Liver (tissue), 10 donors: ENCODE measurements at places on chromosomes 2 and 18.

GRCh38 chr2:25992556-25992955 is 10.3 kb upstream of the KIF3C start:
- no peak for DNase-seq

GRCh38 chr2:44787663-44788062 is 153.8 kb upstream of the SIX3 start:
- DNase-seq, result no peak

DNA sequence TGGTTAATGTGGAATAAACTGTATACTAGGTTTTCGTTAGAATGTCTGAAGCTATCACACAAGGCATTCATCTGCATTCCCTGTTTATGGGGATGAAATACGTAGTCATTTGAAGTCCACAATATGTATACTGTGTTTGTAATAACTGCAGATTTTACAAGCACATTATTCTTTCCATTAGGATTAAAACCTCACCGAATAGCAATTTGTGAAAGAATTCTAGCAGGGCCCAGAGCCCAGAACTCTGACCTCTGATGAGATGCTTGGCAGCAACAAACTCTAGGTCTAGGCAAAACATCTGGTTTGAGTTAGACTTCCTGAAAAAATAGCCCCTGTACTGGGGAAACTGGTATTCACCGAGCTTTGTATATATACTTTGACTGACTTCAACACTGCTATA is 158.2 kb downstream of the SRBD1 start:
- no peak for DNase-seq

DNA sequence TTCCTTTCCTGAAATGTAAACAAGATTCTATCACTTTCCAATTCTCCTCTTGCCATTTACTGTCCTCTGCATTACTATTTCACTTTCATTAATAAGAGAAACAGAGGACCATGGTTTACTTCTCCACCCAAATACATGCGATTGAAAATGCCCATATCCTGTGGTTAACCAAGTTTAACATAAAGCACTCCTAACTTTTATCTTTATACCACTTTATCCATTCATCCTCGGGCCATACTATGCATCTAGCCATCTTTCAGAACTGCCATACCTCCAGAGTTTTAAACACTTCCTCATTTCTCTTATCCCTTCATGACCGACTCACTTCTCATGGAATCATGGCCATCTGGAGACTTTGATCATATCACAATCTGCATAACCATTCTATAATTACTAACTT is 1182.3 kb downstream of the CNTNAP5 start:
- DNase-seq, result no peak

GRCh38 chr2:18500333-18500732 is 60.1 kb downstream of the RDH14 start:
- no peak for DNase-seq

DNA sequence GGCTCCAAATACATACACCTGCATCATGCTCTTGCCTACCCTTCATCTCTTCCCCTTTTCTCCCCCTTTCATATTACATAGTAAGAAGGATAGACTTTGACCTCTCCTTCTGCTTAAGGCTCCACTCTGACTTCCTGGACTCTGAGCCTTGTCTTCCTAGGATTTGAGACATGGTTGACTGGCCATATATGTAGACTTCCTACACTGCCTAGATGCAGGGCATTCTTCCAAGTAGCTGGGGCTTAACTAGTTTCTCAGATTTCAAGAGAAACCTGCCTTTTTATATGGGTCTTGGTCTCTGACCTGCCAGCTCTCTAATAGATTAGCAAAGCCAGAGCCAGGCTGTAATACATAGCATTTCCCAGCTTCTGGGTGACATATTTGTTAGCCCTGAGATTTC is 35.4 kb upstream of the CYP26B1 start:
- no peak for DNase-seq

GRCh38 chr2:219748671-219749570 is 121.5 kb downstream of the SLC4A3 start:
- DNase-seq, result no peak

GRCh38 chr2:187224989-187225388 is 223.1 kb downstream of the CALCRL start:
- no peak for DNase-seq

DNA sequence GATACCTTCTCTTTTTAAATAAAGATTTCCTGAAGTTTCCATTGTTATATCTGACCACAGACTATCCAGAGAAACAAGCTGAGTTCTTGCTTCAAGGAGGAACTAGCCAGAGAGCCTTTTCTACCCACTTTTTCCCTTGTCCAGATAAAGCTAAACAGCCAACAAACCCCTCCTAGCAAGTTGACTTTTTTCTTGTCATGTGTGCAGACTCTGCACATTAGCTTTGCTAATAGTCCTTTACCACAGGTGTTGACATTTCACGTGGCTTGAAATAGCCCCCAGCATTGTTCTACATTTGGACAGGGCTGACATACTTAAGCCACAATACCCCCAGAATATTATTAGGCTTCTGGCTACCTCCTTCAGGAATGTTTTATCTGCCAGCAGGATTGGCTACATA is 40.7 kb downstream of the PCBP1 start:
- no peak for DNase-seq

DNA sequence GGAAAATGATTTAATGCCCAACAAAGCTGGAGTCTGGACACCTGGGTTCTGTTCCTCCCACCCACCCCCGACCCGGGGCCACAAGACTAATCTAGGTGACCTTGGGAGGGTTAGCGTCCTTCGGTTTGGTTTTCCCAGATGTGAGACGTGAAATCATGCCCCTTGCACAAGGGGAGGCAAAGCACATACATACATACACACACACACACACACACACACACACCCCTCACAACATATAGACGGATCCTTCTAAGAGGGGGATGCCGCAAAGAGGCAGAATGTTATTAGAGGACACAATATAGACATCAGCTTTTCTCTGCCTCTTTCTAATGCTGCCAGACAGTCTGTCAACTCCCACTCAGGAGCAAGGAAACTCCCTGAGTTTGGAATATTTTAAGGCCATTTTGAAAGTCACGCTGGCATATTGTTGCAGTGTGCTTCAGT is 616 bp upstream of the RBMS1 start:
- DNase-seq, result no peak

- DNase-seq, result no peak
Measured at GRCh38 chr18:31825772-31826171, 65.1 kb upstream of the SLC25A52 start.

DNA sequence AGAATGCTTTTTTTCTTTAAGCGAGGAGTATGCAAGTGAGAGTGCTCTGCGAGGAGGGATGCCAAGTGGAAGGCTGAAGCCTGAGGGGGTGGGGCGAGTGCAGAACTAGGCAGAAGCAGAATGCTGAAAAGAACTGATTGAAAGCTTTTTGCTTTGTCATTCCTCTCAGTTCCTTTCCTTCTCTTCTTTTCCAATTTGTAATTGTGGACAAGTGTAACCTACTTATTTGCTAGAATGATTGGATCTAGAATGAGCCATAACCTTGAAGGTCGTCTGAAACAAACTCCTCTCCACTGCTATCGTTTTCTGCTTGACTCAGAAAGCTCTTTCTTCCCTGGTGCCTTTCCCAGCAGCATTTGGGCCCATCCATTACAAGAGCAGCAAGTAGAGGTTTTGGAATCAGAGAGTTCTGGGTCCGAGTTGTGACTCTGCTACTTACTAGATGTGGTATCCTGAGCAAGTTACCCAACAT is 115.3 kb downstream of the METTL8 start:
- no peak for DNase-seq

DNA sequence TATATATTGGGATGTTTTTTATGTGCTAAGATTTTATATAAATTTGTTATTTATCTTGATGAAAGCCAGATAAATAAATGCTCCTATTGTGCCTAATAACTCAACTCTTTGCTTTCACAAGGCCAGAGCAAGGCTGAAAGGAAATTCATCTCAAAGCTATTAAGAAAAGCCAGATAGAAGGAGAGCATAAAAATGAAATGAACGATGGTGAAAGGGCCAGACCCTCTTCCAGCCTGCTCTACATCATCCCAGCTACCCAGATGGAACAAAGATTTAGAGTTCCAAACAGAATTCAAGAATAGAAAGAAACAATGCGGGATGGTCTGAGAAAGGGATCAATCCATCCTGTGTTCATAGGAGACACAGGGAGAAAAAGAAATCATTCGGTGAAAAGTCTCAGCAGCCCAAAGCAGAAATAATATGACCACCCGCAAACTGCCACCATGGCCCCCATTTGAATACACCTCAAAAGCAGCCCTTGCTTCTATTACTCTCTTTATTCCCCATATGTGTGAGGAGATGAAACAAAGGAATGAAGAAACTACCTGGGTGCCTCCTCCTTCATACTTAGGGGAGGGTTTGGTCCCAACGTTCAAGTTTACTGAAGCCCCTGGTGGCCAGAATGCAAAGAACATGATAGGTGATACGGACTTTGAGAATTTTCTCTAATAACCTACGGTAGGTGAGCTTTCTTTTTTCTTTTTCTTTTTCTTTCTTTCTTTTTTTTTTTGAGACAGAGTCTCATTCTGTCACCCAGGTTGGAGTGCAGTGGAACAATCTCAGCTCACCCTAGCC is 110.1 kb upstream of the FBXO11 start:
- no peak for DNase-seq

- DNase-seq, result no peak
Measured at GRCh38 chr2:121791801-121792221, 36.4 kb downstream of the TSN start.

DNA sequence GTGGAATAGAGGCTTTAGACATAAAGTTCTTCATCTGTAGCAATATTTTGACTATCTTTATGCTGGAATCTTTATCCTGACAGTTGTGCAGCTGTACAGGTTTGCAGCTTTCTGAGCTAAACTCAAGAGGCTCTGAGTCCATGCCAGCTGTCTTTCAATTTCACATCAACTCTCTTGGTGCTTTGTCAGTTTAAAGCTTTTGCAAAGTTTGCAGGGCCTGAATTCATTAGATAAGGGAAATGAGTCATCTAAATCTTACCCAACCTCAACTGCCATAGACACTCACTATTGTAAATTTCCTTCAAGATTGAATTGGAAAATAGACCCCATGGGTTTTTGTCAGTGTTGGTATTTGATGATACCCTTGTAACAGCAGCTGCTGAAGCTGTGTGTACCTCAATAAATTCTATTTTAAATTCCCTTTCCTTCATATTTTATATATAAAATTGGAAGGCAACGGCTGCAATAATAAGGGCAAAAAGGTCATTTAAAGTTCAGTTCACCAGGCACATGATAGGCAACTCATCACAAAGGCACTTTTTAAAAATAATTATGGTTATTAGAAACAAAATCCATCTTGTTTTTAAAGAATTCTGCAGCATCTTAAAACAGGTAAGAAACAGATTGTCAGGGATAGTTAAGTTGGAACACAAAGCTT is 169.9 kb upstream of the SLC39A10 start:
- no peak for DNase-seq

GRCh38 chr18:23591011-23591410 is 4.7 kb upstream of the NPC1 start:
- no peak for DNase-seq

GRCh38 chr2:227447606-227448005 is 24.4 kb upstream of the AGFG1 start:
- no peak for DNase-seq

DNA sequence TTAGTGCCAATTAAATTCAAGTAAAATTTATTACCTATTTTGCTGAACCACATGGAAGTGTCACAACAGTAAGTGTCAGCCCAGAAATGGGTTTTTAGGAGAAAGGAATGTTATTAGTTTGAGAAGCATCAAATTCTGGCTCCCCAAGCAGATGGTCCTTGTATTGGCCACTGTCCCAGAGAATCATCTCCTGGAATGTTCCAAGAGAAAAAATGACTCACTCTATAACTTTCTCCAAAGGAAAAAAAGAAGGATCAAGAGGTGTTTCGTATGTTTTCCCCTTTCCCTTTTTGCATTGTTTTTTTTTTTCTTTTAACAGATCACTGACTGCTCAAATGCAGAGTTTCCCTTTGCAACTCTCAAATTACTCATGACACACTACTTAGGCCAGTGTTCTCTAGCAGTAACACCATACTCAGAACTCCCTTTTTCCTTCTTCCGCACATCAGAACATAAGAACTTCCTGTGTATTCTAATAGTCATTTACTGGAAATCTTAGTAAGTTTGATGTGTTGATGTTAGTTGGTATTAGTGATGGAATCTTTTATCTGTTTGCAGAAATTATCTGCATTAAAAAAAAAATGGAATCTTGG is 390.3 kb downstream of the GPD2 start:
- no peak for DNase-seq

DNA sequence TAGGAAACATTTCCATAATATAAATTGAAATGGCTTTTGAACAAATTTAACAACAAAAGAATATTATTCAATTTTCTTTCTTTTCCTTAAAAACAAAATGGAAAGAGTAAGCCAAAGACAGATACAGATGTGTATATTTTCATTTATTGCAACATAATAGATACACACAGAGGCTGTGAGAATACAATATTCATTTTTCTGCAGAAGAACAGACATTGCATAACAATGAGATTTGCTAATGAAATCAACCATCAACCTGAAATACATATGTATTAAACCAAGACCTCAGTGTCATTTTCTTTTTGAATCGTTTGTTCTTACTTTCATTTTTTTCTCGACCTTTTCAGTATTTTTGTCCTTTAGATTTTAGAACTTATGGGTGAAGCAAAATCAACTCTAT is 95.1 kb downstream of the BAZ2B start:
- no peak for DNase-seq

DNA sequence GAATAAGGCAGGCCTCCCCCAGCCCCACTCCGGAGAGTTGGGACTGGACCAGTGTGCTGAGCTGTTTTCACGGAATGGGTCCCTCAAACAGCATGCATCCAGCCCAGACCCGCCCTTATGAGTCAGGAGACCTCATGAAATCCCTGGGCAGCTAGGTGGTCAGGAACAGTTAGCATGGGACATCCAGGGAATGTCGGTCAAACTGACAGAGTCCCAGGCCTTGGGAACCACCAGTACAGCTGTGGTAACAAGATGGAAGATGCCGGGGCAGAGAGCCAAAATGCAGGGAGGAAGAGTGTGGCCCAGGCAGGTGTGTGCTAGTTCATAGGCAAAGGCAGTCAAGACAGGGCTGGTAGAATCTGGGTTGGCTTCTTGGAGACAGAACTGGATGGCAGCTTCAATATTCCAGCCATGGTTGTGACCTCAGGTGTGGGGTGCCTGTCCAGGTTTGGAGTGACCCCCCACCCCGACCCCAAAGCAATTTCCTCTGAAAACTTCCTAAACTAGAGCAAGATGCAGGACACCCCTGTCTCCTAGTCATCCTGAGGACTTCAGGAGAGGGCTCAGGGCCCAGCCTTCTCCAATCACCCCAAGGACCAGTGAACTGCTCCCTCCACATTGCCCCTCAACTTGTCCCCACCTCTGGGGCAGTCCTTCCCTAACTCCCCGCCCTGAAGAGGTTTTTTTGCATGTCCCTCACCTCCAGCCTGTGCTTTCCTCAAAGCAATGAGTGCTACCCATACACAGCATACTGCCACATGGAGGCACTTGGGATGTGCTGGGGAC is 46.5 kb downstream of the KCNIP3 start:
- no peak for DNase-seq

DNA sequence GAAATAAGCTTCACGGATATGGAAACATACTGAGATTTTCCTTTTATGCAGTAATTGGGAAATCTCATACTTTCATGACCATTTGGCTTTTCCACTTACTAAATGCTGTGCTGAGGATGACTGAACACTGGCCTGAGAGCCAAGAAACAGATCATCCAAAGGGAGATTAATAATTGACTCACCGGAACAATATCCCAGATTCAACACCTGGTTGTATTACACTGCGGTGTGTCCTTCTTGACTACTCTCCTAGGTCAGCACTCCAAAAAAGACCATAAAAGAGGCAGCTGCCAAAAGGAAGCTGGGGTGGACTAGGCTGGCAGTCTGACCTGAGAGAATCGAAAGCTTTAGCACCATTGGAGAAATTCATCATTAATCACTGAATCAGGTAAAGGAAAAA is 469.1 kb downstream of the CBLN2 start:
- no peak for DNase-seq
